ENCODE measurements at places on chromosomes 2 and 18.

DNA sequence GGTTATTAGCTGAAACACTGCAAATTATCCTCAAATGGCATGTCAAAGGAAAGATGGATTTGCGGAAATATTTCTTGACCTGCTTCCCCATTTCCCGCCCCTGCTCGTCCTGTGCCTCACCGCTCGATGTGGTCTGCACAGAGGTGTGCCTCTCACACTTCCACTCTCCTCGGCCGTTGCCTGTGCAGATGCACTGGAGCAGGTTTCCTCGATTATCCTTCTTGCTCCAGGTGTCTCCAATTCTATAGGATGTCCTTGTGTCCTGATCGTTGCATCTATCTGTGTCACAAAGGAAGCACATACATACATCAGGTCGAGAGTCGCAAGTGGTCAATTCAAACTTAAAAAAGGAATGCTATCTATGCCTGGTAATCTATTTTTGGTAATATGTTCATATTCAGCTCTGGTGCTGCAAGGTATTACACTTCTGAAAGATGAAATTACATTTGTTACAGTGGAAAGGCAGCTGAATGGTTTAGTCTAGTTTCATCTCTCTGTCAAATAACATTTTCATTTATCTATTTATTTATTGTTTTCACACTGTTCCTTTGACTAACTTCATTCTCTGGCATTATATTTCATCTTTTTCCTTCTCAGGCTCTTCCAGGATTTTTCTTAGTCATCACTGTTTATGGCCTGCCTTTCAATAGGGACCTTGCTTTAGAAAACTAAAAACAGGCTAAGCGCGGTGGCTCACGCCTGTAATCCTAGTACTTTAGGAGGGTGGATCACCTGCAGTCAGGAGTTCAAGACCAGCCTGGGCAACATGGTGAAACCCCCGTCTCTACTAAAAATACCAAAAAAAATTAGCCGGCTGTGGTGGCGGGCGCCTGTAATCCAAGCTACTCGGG, 7.6 kb downstream of the FN1 start:
- no peak for DNase-seq

DNA sequence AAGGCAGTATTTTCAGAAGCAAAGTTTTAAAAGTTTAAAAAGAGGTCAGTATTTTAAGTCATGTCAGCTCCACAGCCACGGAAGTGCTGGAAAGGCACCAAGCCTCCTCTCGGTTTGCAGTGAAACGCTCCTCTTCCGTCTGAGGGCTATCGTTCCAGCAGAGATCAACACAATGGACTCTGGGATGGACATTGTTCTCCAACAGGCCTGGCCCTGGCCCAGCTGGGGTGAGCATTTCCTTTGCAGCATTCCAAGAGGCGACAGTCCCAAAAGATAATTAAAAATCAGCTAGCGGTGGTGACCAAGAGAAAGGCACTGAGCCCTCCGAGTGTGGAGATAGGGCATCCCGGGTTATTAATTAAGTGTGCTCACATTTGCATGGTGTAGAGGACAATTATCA, 95.9 kb upstream of the LCLAT1 start:
- DNase-seq: no peak

DNA sequence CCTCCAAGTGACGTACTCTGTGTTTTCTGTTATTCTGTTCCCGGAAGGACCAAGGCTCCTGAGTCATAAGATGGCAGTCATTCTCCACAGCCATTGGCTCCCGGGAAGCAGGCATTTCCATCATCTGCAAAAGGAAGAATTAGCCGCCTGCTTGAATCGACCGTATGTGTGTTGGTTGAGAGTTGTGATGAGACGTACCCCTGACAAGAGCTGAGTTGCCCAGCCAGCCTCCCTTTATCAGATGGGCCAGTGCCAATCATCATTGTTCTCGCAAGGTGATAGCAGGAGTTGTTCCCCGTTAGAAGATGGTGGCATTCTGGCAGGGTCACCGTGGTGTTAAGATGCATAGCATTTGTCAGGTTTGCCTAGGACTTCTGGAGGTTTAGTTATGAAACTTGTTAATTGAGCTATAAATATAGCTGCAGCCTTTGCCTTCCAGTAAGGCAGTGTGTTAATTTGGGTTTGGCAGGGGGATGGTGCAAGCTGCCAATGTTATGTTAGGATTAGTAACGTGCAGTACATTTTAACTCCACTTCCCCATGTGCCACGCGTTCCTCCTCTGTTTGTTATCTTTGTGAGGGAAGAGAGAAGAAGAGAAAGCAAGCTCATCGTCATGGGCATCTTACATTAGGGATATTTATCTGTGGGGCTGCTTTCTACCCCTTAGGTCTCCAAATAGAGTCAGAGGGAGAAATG, 652.7 kb upstream of the FANCL start:
- DNase-seq: no peak

GRCh38 chr18:7684966-7685365, 117.8 kb downstream of the PTPRM start:
- no peak for DNase-seq

- DNase-seq: no peak
Measured at GRCh38 chr18:56835331-56835730, 184.2 kb downstream of the WDR7 start.

GRCh38 chr18:75714766-75715165, 287.3 kb upstream of the SMIM21 start:
- DNase-seq: no peak

GRCh38 chr2:166958986-166959481, 70.8 kb downstream of the XIRP2 start:
- DNase-seq: no peak

DNA sequence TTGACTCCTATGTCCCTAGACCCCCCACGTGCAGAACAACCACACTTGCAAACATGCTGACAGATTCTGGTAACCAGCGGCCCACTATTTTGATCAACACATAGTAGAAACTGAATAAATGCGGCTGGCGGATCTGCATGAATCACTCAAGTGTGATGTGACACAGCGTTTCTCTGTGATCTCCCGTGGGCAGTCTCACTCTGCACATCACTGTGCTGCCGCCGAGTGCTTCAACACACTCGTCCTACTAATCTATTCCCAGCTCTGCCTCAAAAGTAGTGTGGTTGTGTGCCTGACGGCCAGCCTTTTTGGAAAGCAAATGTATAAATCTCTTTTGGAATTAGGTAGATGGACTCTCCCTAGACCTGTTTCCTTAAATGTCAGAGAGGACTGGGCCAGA, 37.3 kb upstream of the TMEM182 start:
- DNase-seq: no peak

DNA sequence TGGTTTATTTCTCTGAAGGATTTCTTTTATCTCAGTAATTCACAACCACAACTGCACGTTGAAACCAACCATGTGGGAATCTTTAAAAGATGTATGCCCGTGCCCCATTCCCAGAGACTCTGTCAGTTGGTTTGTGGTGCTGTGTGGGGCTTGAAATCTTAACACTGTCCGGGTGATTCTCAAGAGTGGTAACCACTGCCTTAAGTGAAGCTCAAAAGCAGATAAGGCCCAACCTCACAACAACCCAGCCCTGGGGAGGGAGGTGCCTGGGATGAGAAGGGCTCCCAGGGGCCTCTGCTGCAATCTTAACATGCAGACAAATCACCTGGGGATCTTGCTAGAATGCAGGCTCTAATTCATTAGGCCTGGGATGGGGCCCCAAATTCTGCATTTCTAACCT, 13.4 kb downstream of the AOX1 start:
- no peak for DNase-seq

- DNase-seq: no peak
Measured at GRCh38 chr2:221034026-221034701, 537.9 kb downstream of the EPHA4 start.

DNA sequence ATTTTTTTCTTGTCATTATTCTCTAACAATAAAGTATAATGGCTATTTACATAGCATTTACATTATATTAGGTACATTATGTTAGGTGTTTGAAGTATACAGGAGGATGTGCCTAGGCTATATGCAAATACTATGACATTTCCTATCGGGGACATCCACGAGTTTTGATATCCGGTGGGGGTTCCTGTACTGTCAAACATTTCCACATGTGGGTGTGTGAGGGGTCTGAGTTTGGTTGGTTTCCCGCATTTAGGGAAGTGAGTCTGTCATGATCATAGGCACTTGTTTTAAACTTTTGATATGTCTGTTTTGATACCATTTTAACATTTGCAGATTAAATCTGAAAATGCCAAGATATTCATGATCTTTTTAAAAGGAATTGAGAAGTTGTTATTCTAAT, 76.0 kb downstream of the CEP192 start:
- DNase-seq: no peak

- DNase-seq: no peak
Measured at GRCh38 chr2:42153944-42154581, 15.1 kb upstream of the EML4 start.

- no peak for DNase-seq
Measured at GRCh38 chr2:10274376-10274775, 28.3 kb upstream of the HPCAL1 start.

DNA sequence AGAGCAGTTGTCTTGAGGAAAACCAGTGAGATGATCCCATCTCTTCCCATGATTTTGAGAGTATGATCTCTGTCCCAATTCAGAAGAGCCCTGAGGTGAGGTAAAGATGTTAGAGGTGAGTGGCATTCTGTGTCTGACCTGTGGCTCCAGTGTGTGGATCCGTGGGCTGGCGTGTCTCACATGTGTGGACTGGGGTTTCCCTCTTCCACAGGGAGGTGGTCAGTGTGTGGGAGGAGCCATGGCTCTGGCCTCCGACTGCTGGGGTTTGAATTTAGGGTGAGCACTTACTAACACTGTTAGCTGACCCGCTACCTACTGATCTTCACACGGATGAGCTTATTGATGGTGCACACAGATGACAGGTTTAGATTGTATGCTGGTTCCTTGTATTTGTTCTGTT, 31.2 kb downstream of the ASAP2 start:
- no peak for DNase-seq

DNA sequence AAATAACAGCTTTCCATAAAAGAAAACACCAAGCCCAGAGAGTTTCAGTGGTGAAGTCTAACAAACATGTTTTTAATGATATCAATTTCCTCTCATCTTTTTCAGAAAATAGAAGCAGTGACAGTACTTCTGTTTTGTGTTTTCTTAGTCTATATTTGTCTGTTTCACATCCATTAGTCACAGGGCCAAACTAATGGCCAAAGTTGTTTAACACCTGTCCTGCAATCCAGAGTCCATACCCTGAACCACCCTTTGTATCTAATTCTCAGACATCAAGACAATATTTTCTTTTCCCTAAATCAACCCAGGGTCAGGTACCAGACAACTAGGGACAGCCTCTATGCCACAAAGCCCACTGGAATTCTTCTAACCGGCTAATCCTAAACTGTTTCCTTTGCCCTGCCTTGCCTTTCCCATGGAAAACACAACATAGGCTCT, 25.9 kb downstream of the TMSB10 start:
- DNase-seq: no peak

- DNase-seq: no peak
Measured at GRCh38 chr2:186695081-186695756, 1.4 kb downstream of the FAM171B start.

DNA sequence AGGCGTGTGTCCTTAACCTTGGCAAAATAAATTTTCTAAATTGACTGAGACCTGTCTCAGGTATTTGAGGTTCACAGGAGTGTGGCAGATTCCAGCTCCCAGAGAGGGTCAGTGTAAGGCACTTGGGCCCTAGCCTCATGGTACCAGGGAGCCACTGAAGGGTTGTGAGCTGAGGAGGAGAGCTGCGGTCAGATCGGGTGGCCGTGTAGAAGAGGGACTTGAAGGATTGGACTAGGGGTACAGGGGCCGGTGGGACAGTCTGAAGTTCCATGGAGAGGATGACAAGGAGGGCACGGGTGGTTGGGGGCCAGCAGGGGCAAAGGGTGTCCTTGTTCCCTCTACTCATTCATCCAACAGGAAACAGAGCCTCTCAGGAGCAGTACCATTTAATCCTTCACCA, 327.0 kb upstream of the HS6ST1 start:
- no peak for DNase-seq

Data from AG04449 (cell line).